Lung (tissue), 17 donors: ENCODE measurements at places on chromosomes 12 and 14. TPM values are rescaled to one million over a fixed set of nuclear protein-coding genes. Genes with fewer than 3 reads are reported as not detected.

The PLCZ1 gene
- not detected for polyA plus RNA-seq

The FOS gene
- 879 TPM for polyA plus RNA-seq

The TMPRSS12 gene
- polyA plus RNA-seq: not detected

The NAA25 gene
- 6.7 TPM for polyA plus RNA-seq

GRCh38 chr14:99419905-99420304 lies 60.8 kb downstream of the SETD3 start:
- no peak for DNase-seq

DNA sequence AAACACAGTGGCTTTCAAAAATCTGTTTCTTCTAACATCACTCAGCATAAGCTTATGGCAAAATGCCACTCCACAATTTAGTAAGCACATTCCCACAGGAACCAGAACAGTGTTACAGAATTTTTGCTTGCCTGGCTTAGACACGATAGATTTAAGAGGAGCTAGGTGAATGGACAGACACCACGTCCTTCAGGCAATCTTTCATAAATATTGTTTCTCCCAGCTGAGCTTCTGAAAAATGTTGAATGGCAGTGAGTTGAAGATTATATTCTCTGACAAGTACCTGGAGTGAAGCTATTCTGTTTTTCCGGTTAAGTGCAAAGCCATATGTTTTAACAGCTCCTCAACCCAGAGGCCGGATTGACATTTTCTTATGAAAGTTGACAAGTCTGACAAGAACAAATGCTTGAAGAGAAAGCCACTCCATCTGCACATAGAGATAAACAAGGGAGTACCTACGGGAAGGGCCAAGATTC lies 102.0 kb downstream of the FSCB start:
- no peak for DNase-seq

GRCh38 chr14:62031504-62031903 lies 269.3 kb downstream of the SNAPC1 start:
- DNase-seq: no peak

DNA sequence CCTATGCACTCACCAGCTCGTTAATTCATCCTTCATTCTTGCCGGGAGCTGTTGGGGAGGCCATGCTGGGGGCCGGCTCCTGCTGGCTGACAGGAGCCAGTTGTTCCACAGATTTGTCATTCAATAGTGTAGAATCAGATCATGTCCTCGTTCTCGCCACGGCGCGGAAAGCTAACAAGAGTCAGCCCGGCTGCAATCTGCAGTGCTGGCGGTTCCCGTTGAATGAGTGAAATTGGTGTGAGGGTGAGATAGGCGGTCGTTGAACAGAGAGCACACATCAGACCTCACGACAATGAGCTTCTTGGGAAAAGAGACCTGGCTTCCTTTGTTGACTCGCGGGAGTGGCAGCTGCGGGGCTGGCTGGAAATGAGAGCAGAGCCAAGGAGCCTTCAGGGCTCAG lies 57.5 kb downstream of the KIF26A start:
- DNase-seq: peak; percentile 45
